Skin of body (tissue), 3 donors: ENCODE measurements at places on chromosomes 7 and 10. TPM values are rescaled to one million over a fixed set of nuclear protein-coding genes. Genes with fewer than 3 reads are reported as not detected.

GRCh38 chr10:129191797-129192196 is 275.2 kb upstream of the MGMT start:
- no peak for DNase-seq

DNA sequence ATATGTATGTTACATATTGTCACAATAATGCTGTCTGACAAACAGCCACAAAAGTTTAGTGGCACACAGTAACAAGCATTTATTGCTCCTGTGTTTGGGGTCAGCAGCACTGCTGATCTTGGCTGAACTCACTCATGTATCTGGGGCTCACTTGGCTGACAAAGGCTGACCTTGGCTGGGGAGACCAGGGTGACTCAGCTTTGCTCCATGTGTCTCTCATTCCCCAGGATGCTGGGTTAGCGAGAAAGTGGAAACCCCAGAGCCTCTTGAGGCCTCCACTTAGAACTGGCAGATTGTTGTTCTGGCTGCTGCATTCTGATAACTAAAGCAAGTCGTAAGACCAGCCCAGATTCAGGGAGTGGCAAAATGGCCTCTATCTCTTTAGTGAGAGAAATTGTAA is 217.3 kb upstream of the HABP2 start:
- DNase-seq: peak; percentile 73

- no peak for DNase-seq
These were observed 5.6 kb downstream of the TMEM229A start for GRCh38 chr7:124027236-124027635.

- DNase-seq: peak; percentile 33
These were observed 383 bp downstream of the MARVELD1 start for GRCh38 chr10:97713826-97714400.

DNA sequence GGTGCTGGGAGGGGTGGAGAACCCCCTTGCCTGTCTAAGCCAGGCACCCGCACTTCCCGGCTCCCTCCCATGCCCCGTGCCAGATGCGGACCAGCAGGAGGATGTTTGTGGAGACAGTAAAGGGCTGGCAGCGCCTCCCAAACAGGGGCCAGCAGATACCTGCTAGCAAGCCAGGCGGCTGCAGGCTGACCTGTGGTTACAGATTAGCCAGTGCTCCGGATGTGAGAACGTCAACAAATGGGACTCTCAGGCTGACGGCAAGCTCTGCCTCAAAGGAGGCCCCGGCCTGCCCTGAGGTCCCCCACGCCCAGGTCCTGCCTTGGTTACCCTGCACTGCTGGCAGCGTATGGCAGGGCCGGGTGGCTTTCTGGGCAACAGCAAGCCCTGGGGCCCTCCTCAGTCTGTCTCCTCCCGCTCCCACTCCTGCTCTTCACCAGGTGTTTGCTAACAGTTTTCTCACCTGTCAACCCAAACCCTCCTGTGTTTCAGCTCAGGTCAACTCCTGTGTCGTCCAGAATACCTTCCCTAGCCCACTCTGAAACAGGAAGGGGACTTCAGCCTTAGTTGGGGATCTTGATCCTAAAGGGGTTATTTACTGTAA is 85.4 kb downstream of the NEURL1 start:
- no peak for DNase-seq

- no peak for DNase-seq
These were observed 189.7 kb downstream of the TCF7L2 start for GRCh38 chr10:113139699-113140098.

DNA sequence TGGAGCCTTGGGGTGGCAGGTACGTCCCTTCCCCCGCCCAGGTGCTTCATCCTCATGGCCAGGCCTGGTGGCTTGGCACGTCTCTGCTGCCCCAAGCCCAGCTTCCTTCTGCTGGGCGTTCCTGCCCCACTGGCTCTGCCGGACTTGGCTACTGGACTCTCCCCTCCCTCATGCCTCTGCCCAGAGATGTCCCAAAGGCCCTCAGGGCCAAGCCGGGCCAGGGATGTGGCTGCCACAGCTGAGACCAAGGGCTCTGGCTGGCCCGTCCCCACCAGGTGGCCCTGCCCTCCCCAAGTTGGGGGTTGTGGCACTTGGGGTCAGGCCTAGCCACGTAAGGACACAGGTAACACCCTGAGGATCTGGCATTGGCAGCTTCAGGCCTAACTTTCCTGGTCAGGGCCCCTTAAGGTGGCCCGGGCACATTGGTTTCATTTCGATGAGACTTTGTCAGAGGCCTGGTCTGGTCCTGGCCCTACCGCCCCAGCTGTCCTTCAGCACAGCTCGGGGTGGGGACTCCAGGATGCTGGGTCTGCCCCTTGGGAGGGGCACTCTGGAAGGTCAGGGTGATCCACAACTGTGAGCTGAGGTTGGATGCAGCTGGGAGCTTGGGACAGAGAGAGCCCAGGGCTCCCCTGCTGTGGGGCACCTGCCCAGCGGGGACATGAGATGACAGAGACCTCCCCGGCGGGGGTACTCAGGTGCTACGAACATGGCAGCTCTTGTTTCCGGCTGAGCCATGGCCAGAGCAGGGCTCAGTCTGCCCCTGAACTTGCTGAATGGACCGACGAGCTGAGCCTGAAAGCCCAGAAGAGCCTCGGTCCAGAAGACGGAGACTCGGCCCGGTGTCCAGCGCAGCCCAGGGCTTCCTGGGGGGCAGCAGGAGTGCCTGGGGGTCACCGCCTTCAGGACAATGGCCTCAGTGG is 2.9 kb downstream of the BHLHA15 start:
- no peak for DNase-seq

DNA sequence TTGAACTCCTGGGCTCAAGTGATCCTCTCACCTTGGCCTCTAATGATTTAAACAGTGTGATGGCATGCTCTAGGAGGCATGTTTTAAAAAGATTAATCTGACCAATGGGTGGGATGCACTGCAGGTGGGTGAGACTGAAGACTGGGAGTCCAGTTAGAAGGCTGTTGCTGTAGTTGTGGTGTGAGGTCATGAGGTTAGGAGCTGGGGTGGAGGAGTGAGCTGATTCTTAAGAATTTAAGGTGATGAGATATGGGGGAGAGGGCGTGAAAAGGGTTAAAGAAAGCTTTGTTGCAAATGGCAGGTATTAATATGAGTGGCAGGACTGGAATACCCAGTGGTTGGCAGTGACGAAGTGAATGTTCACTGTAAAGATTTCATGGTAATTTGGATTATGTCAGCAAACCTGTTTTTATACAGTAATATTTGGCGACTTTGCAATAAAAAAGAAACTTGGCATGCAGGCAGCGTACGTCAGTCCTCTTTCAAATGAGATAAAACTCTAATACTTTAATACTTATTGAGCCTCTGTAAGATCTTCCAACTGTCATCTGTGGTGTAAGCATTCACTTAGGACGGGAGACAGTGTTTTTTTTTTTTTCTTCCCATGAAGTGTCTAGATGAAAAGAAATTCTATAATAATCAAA is 72.8 kb upstream of the MTPN start:
- DNase-seq: no peak

DNA sequence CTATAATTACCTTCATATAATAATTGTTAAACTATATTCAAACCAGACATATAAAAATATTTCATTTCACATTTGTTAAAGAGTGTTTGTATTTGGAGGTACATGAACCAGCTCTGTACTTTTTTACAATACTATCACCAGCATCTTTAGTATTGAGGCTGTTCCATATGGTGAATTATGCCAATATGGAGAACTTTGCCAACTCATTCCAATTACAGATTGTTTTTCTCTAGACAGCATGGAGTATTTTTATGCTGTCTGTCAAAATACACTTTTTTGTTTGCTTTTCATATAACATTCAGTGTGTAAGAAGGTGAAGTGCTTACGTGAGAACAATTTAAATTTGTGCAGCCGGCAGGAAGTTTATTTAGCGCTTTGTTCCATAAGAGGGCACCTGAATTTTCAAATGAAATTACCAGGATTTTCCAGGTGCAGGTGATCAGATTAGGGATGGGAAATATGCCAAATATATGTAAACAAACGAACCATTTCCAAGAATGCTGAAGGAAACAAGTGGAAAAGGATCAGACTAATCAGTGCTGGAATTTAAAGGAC is 54.9 kb downstream of the SEMA3E start:
- no peak for DNase-seq

GRCh38 chr10:32445036-32445435 is 904 bp upstream of the CCDC7 start:
- DNase-seq: no peak

- DNase-seq: no peak
These were observed 123.3 kb downstream of the TMEM26 start for GRCh38 chr10:61329854-61330253.

- peak; percentile 73 for DNase-seq
These were observed 173.2 kb downstream of the ZNF438 start for GRCh38 chr10:30858499-30858898.

- no peak for DNase-seq
These were observed 193.5 kb downstream of the MGMT start for GRCh38 chr10:129660569-129660968.

- DNase-seq: no peak
These were observed 24.8 kb downstream of the TBATA start for GRCh38 chr10:70760271-70760787.

GRCh38 chr10:96685306-96685705 is 35.0 kb downstream of the PIK3AP1 start:
- no peak for DNase-seq

GRCh38 chr7:94245500-94245899 is 149.2 kb upstream of the COL1A2 start:
- DNase-seq: no peak

DNA sequence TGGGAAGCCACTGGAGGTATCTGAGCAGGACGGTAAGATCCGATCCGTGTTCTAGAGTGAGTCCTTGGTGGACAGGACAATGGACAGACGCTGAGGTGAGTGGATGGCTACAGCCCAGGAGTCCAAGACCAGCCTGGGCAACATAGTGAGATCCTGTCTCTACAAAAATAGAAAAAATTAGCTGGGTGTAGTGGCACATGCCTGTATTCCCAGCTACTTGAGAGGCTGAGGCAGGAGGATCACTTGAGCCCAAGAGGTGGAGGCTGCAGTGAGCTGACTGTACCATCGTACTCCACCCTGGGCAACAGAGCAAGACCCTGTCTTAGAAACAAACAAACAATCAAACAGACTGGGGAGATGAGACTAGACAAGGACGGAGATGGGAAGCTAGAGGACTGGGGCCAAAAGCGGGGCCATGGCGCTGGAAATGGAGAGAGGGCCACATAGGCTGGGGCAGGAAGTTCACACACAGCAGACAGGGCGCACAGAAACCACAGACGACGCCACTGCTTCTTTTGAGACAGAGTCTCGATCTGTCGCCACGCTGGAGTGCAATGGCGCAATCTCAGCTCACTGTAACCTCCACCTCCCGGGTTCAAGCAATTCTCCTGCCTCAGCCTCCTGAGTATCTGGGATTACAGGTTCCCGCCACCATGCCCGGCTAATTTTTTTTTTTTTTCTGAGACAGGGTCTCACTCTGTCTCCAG is 24.7 kb downstream of the DAGLB start:
- DNase-seq: no peak

- DNase-seq: no peak
These were observed 103.0 kb upstream of the CARD11 start for GRCh38 chr7:3146571-3147226.

DNA sequence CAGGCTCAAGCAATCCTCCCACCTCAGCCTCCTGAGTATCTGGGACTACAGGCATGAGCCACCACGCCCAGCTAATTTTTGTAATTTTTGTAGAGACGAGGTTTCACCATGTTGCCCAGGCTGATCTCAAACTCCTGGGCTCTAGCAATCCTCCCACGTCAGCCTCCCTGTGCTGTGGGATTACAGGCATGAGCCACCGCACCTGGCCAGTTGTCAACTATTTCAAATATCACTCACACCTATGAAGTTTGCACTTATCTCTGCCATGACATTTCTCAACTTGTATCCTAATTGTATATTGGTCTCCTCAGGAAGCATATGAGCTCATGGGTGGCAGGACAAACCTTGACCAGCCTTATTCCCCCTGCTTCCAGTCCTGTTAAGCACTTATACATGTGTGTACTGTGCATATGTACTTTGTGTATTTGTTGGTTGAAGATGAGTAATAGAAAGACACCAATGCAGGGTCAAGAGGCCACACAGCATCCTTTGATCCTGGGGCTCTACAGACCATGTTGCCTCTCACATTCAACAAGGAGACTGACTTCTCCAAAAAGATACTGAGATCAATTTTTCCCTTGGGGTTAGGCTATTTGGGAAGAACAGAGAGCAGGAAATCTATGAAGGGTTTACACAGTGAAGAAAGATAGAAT is 82.2 kb downstream of the SLC16A9 start:
- DNase-seq: no peak

GRCh38 chr10:25017154-25017590 is 760 bp downstream of the THNSL1 start:
- peak; percentile 87 for DNase-seq

GRCh38 chr7:2986561-2986960 is 57.1 kb downstream of the CARD11 start:
- DNase-seq: no peak

DNA sequence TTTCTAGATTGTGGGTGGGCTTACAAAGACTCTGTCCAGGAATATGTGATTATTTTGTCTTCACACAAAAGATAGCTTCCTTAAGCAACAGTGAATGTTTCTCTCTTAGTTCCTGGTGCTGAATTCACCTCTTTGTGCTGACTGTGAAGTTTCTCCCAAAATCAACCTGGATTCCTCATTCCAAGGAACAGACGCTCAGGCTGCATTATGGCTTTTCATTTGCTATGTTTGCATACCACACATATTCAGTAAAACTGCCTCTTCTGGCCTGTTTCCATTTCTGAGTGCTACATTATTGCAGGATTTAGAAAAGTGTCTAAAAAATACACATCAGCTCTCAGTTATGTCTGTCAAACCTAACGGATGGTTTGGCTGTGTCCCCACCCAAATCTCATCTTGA is 21.5 kb downstream of the MACROH2A2 start:
- no peak for DNase-seq

DNA sequence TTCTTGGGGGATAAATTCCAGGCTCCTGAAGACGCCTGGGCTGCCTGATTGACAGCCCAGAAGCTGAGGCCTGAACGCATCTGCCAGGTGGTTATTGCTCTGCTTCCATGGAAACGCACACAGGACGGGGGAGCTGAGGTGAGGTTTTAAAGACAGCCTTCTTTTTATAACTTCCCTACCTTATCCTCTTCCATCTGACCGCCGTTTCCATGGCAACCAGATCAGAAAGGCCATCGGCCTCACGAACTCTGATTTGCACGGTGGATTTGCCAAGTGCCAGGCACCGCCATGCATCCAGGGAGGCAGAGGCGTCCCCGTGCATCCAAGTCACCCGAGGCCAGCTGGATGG is 260.9 kb downstream of the ADARB2 start:
- no peak for DNase-seq

- peak; percentile 20 for DNase-seq
These were observed at the start of gene PROSER2 for GRCh38 chr10:11823122-11823988. PROSER2 (plus strand) TSS chr10:11823356; CDS start chr10:11852078, 28,722 bp downstream.

- no peak for DNase-seq
These were observed 52.1 kb upstream of the HELLS start for GRCh38 chr10:94493463-94493862.

- DNase-seq: peak; percentile 62
These were observed 223.1 kb upstream of the FZD1 start for GRCh38 chr7:91041141-91041540.

- DNase-seq: no peak
These were observed 529 bp downstream of the ZNF853 start for GRCh38 chr7:6615723-6616555.

ABCA13 gene
- total RNA-seq: 5.6 TPM

NPC1L1 gene
- total RNA-seq: 0.30 TPM

LIPK gene
- 10.6 TPM for total RNA-seq

SPDYE2B gene
- total RNA-seq: not detected

CDK14 gene
- 51.6 TPM for total RNA-seq

EMX2 gene
- 5.5 TPM for total RNA-seq

CHCHD3 gene
- total RNA-seq: 62.7 TPM

NUTM2E gene
- 0.20 TPM for total RNA-seq

CALHM2 gene
- 11.1 TPM for total RNA-seq

SPAG6 gene
- total RNA-seq: not detected

CEP55 gene
- total RNA-seq: 7.8 TPM

TLX1 gene
- not detected for total RNA-seq

STEAP1B gene
- total RNA-seq: 2.0 TPM

PHKG1 gene
- total RNA-seq: 8.9 TPM
